ENCODE measurements at places on chromosomes 4 and X. TPM values are rescaled to one million over a fixed set of nuclear protein-coding genes. Genes with fewer than 3 reads are reported as not detected.
A peak's percentile ranks its signal among the peaks of the same experiment; 100 is the strongest.

DNA sequence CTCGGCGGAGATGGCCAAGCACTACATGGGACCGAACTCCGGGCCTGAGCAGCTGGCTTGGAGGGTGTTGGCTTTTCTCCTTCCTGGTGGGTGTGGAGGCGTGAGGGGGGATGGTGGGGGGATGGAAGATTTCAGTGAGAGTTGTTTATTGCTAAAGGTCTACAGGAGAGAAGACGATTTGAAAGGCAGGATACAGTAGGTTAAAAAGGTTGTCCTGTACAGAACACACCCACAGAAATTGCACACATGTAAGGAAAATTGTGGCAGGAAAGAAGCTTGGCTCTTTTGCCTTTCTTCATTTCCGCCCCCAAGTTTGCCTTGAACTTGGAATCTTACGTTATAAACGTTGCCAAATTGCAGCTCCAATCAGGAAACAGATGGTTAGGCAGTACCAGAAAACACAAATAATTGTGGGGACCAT, 74.1 kb upstream of the STOX2 start:
- DNase-seq: no peak

GRCh38 chr4:94660614-94661013, 97.1 kb upstream of the BMPR1B start:
- no peak for DNase-seq

DNA sequence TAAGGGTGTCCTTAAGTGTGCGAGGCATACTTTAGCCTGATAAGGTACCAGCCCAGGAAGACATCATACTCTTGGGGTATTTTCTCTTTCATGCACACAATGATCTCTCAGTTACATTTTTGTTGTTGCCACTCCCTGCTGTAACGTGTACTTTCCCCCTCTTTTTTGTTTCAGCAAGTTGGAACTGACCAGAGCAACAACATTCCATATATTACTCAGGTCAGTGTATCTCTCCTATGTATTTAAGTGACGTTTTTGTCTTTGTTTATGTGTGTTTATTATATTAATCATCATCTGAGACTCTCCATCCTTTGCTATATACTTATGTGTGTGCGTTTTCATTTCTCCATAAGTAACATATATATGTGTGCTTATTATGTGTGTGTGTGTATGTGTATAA, 71.3 kb upstream of the VBP1 start:
- no peak for DNase-seq

- DNase-seq: no peak
Observed at GRCh38 chr4:25061602-25062001, 30.9 kb upstream of the LGI2 start.

DNA sequence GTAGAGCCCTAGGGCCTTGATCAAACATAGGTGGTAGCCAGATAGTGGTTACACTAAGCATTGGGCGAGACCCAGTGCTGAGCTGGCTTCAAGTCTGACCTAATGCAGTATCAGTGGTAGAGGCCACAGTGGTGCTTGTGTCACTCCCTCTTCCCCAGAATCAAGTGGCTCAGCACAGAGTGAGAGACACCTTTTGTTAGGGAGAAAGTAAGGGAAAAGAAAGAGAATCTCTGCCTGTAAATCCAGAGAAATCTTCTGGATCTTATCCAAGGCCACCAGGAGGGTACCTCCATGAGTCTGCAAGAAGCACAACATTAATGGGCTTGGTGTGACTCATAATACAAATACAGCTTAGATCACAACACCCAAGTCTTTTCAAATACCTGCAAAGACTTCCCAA, 117.7 kb upstream of the SLC6A14 start:
- no peak for DNase-seq

DNA sequence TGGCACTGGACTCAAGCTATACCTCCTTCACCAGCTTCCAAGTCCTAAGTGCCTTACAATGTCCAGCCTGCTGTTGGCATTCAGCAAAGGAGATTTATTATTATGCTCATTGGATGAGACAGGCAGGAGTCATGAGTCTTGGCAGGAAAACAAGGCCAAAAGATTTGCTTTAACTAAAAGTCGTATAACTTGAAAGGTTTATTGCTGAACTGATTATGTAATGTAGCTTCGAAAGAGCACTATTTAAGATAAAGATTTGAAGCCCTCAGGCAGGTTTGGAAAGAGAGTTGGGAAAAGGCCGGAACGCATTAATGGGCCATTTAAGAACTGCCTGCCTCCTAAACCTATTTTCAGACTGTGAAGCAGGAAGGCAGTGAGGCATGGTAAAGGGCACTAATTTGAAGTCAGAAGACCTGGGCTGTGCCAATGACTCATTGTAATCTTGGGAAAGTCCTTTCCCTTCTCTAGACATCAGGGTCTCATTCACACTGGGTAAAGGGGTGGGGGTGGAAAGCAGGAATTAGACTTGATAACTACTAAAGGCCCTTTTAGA, 280.5 kb upstream of the EDA2R start:
- no peak for DNase-seq

DNA sequence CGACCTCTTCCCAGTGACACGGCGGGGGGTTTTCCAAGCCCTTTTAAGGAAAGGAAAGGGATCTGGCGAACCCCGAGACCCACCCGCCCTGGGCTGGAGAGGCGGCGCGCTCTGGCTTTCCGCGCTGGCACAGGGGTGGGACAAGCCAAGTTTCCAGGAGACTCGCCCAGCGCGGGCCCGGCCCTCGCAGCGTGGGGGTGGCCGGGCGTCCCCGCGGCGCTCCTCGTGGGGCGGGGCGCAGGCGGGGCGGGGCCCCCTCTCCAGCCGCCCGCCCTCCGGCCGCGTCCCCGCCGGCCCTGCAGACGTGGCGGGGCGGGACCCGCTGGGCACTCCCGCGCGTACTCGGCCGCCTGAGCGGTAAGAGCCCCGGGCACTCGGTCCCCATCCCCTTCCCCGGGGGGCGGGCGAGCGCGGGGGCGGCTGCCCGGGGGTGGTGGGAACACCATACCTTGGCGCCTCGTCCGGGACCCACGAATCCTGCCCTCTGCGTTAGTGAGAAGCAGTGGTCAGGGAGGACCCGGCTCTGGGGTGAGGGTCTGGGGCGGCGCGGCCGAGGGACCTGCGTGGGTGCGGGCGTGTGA, at the start of gene FAM114A1:
FAM114A1 (plus strand) TSS at position 329 of the 581 bp plus-strand sequence. CDS start 10,273 bp downstream, outside the sequence.
- DNase-seq: no peak

GRCh38 chr4:168881781-168882420, 128.2 kb downstream of the CBR4 start:
- no peak for DNase-seq

GRCh38 chr4:179858221-179858620, 2385.0 kb upstream of the TENM3 start:
- DNase-seq: no peak

DNA sequence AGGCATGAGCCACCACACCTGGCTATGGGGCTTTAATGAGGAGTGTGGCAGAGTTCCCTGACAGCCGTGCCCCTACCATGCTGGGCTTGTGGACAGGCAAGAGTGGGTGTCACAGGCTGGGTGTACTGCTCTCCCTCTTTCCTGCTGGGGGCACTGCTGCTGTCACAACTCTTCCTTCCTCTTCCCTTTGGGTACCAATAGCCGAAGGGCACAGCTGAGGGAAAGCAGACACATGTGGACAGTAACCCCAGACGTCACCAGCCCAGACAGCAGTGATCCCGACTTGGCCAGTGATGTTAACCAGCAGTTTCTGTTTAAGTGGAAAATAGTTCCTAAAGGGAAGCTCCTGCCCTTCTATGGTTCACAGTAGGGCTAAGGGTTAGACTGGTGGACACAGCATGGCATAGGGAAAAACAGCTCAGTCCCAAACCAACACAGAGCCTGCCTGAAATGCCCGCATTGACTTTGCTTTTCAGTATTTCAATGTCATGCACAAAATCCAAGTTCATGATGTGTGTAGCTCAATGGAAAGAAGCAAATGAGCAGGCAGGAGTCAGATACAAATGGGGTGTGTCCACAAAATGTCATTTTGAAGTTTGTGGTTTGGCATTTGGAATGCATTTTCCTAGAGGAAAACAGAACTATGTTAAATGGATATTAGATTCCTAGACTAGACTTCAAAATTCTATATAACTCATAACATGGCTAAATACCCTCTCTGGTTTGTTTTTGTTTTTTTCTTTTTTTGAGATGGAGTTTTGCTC, 24.9 kb upstream of the DDX3X start:
- no peak for DNase-seq

GRCh38 chr4:182310316-182310715, 67.1 kb downstream of the TENM3 start:
- DNase-seq: no peak

DNA sequence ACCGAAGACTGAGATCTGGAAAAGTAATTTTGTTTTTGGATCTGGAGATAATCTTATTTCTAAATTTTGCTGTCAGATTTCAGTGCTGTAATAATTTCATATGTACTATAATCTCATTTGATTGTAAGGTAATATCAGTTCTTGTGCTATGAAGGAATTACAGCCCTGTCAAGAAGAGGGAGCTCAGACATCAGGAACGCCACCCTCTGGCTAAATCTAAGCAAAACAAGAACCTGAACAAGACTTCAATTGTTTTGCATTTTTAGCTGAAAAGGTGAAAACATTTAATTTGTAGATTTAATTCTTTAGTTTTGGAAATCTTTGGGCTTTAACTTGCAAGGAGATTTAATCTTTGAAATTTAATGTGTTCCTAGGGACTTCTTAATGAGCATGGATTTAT, 525.4 kb upstream of the HS3ST1 start:
- DNase-seq: no peak

GRCh38 chrX:46957297-46957696, 45.1 kb downstream of the JADE3 start:
- DNase-seq: no peak

GRCh38 chr4:115562506-115562905, 449.1 kb upstream of the NDST4 start:
- no peak for DNase-seq

- DNase-seq: no peak
Observed at GRCh38 chr4:148934926-148935578, 492.8 kb upstream of the NR3C2 start.

- peak; percentile 57 for DNase-seq
Observed at GRCh38 chr4:124711471-124712371, 811 bp downstream of the ANKRD50 start.

DNA sequence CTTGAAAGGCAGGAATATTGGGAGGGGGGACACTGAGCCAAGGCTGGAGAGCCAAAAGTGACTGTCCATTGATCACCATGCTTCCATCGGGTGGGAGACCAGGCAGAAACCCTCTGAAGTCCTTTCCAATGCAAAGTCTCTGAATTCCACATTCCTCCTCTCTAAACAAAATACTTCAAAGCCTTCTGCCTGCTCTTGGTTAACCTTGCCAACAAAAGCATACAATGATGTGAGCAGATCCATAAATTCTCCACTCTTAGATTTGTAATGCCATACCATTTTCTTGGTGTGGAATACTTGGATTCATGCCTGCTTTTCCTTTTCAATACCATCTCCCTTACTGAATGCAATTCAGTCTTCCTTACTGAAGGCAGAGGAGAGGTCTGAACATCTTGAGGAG, 74.1 kb upstream of the FAM9B start:
- no peak for DNase-seq

DNA sequence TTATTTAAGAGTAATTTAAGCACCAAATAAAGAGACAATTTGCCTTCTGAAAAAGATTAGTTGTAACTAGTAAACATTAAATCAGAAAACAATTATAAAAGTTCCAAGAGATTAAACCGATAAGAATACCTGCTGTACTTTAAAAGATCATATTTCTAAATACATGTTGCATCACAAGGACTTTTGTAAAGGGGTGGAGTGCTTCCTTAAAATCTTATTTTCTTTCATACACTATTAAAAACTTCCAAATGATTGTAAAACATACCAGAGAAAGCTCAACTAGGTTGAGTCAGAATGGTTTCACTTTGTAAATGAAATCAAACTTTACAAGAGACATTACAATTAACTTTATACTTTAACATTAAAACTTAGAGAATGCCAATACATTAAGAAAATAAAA, 41.8 kb downstream of the ACSL4 start:
- DNase-seq: no peak

DNA sequence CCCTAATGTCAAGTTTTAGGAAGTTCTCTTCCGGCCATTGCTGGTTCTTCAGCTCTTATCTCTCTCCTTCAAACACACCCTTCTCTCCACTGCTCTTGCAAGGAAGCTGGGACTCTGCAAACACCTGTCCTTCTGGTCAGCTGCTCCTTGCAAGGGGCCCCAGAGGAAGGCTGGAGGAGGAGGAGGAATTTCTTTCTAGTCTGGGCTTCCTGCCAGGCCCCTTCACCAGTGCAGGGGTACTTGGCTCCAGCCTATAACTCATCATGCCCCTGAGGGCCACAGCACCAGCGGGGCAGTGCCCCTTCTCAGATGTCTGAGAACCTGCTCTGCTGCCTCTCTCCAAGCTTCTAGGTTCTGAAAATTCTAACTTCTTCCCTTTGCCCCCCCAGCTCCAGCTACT, 46.7 kb downstream of the REELD1 start:
- DNase-seq: no peak

DNA sequence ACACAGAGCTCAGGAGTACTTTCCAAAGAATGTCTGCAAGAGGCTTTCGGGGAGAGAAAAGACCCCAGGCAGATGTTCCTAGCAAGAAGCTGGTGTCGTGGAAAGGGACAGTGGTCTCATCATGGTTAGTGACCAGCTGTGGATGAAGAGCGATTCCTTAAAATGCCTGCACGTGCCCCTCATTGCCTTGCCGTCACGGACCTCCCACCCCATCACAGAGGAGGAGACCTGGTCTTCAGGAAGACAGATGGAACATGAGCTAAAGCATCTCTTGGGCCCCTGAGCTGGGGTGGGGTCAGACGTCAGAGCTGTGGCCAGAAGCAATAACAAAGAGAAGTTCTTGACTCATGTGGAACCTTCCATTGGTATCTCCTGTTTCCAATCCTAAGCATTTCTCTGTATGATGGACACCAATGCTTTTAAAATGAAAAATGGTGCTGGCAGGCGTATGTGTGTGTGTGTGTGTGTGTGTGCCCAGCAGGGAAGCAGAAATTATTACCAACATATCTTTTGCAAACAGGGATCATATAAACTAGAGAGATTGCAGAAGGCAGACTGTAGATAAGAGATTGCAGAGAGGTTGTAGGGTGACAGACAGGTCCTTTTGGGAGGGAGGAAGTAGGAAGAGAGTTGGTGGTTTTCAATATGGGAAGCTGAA, 25.2 kb upstream of the ASMTL start:
- no peak for DNase-seq

- no peak for DNase-seq
Observed at GRCh38 chrX:105821471-105822121, 743 bp upstream of the NRK start.

GRCh38 chr4:130712038-130712437, 1616.1 kb downstream of the C4orf33 start:
- DNase-seq: no peak

Gene MUC7
- not detected for polyA plus RNA-seq

Gene AWAT2
- not detected for polyA plus RNA-seq

Gene NKX6-1
- polyA plus RNA-seq: not detected

Gene ATP1B4
- polyA plus RNA-seq: 325 TPM

Gene SLC49A3
- polyA plus RNA-seq: 25.2 TPM

Gene KCND1
- polyA plus RNA-seq: 1.2 TPM

Gene DMRTC1
- not detected for polyA plus RNA-seq

Gene SEPTIN6
- polyA plus RNA-seq: 32.1 TPM

Gene OTC
- not detected for polyA plus RNA-seq

Gene HAND2
- 0.10 TPM for polyA plus RNA-seq

Gene FMR1NB
- not detected for polyA plus RNA-seq

Gene CSN1S1
- not detected for polyA plus RNA-seq

Gene ALB
- polyA plus RNA-seq: 0.96 TPM

Gene STOX2
- polyA plus RNA-seq: 5.4 TPM

All from forelimb muscle (tissue), 1 donor.